WTC11 (cell line): ENCODE measurements at places on chromosomes 12 and 14.

GRCh38 chr14:37124614-37125013, 47.8 kb downstream of the SLC25A21 start:
- DNase-seq = peak; percentile 45

GRCh38 chr12:64835901-64836300, 11.5 kb downstream of the TBC1D30 start:
- DNase-seq = no peak

- peak; percentile 71 for DNase-seq
These were observed 6.0 kb downstream of the ACVRL1 start for GRCh38 chr12:51913071-51914033.

DNA sequence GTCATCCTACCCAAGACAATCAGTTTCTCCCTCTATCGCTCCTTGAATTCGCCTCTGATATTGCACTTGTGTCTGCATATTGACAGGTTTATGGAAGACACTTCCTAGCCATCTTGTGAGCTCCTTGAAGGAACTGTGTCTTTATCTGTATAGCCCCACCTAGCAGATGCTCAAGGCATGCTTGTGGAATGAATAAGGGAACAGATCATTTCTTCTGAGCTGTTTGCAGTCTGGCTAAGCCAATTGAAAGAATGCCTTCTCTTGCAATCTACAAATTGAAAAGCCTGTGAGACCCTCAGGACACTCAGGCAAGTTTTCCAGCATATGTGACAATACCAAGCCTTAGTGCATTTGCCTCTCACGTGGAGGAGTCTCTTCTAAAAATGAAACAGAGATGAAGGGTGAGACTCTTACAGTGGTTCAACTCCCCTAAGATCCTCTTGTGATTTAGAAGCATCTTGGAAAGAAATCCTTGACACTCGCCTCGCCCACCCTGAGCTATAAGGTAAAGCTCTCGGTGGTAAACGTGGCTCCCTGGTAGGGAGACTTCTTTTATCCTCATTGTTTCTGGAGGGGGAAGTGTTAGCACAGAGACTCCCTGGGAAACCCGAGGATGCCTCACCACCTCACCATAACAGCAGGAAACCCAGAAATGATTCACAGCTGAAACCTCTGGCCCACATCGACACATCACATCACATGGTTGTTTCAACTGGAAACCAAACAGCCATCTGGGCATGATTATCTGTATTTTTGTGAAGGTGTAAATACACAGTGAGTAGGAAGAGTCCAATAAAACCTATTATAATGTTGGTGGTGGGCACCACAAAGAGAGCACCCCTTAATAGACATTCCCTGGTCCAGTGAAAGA, 112.3 kb upstream of the BCL2L14 start:
- no peak for DNase-seq

DNA sequence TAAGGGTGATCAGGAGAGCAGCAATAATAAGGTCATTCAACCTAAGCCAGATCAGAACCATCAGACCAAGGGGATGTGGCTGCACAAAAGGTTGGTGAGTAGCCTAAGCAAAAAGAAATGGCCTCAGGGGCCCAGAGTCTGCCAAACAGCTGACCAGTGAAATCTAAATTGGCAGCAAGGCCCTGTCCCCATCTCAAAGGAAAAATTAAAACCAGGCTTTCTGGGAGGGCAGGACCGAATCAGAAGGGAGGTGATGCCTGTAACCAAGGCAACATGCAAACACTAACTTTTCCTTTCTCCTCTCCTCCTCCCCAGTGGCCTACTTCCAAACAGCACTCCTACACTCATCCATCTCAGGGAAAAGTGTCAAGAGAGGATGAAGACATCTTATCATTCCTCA, 256.4 kb downstream of the NUAK1 start:
- no peak for DNase-seq

GRCh38 chr14:70808416-70809224, 693 bp downstream of the MAP3K9 start:
- peak; percentile 65 for DNase-seq

DNA sequence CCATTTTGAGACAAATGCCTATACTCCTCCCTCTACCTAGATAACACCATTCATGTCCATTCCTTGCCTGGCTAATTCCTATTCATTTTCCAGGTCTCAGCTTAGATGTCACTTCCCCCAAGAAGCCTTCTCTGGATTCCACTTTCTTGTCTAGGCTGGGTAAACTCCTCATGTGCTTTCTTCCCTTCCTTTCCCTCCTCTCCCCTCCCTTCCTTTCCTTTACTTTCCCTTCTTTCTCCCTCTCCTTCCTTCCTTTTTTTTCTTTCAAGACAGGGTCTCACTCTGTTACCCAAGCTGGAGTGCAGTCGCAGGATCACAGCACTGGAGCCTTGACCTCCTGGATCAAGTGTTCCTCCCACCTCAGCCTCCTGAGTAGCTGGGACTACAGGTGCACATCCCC, 3.5 kb upstream of the UTP20 start:
- DNase-seq = no peak

DNA sequence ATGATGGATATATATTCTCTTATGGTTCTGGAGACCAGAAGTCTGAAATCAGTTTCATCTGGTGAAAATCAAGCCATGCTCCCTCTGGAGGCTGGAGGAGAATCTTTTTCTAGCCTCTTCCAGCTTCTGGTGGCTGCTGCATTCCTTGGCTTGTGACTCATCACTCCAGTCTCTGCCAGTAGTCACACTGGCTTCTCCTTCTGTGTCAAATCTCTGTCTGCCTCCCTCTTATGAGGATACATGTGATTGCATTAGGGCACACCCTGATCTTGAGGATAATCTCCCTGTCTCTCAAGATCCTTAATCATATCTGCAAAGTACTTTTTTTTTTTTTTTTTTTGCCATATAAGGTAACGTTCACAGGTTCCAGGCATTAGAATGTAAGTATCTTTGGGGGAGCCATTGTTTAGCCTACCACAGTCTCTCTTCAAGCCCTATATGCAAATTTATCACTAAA, 17.7 kb downstream of the DNAL1 start:
- peak; percentile 24 for DNase-seq

GRCh38 chr14:75303381-75303789, 24.8 kb downstream of the FOS start:
- DNase-seq = peak; percentile 49

DNA sequence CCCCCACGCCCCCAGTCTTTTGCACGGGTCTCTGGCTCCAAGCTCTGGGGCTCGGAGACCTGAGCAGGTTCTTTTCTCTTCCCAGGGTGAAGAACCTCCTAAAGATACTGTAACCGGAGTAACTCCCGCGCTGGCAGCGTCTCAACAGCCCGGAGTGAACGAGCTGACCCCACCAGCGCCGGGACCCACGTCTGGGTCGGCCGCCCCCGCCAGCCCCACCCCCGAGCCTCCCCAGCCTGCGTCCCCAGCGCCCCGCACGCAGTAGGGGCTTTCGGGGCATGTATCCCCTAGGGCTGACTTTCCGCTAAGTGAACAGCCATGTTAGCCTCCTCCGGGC, 858 bp downstream of the SLC35F4 start:
- no peak for DNase-seq

- no peak for DNase-seq
These were observed 89.4 kb downstream of the TMEM30B start for GRCh38 chr14:61191733-61192132.
